ENCODE measurements at places on chromosomes 2 and 18.

GRCh38 chr18:58196881-58197872 lies 153.2 kb downstream of the NEDD4L start:
- DNase-seq = no peak

- DNase-seq = no peak
These were observed 1.1 kb downstream of the IGFBP5 start for GRCh38 chr2:216694082-216694825.

- no peak for DNase-seq
These were observed 15.7 kb downstream of the CREG2 start for GRCh38 chr2:101371636-101372035.

GRCh38 chr2:52861596-52861995 lies 906.0 kb upstream of the CHAC2 start:
- no peak for DNase-seq

DNA sequence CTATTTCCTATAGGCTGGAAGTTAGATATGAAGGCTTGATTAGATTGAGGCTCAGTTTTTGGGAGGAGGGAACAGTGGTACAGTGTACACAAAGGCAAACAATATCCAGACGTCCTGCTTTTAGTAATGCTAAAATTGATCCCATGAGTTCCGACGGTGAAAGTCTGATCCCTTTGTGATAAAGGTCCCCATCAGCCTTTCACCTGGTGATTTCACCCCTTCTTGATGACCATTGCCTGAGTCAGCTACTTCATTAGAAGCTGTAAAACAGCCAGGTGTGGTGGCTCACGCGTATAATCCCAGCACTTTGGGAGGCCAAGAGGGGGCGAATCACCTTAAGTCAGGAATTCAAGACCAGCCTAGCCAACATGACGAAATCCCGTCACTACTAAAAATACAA lies 29.7 kb downstream of the TWSG1 start:
- DNase-seq = no peak

DNA sequence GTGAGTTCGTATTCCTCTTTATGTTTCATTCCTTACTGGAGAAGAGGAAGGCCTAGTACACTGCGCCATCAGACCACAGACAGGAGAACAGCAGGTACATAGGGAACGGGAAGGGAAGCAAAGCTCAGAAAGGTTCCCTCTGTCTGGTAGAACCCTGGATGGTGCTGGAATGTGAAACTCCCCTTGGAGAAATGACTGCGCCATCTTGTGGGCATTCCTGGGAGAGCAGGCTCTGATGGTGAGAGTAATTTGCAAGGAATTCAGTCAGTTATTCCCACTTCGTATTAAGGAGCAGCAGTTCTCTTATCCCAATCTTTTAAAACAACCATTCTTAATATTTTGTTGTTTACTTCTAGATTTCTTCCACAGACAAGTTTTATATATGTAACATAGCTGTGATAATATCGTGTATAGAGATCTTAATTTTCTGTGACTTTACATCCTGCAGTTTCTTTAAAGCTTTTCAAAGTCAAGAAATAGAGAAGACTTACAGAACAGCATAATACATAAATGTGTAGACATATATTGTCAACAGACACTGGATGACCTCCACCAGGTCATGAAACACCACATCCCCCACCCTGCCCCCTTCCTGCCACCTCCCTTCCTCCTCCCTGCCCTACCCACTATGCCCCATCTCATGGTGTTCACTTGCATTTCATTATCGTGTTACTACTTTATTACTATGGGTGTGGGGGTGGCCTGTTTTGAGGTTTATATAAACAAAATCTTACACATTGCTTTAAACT lies 83.9 kb downstream of the ARHGEF4 start:
- peak; percentile 54 for DNase-seq

GRCh38 chr18:7059276-7059675 lies 58.3 kb downstream of the LAMA1 start:
- DNase-seq = no peak

GRCh38 chr2:43058726-43059110 lies 167.7 kb downstream of the ZFP36L2 start:
- no peak for DNase-seq

DNA sequence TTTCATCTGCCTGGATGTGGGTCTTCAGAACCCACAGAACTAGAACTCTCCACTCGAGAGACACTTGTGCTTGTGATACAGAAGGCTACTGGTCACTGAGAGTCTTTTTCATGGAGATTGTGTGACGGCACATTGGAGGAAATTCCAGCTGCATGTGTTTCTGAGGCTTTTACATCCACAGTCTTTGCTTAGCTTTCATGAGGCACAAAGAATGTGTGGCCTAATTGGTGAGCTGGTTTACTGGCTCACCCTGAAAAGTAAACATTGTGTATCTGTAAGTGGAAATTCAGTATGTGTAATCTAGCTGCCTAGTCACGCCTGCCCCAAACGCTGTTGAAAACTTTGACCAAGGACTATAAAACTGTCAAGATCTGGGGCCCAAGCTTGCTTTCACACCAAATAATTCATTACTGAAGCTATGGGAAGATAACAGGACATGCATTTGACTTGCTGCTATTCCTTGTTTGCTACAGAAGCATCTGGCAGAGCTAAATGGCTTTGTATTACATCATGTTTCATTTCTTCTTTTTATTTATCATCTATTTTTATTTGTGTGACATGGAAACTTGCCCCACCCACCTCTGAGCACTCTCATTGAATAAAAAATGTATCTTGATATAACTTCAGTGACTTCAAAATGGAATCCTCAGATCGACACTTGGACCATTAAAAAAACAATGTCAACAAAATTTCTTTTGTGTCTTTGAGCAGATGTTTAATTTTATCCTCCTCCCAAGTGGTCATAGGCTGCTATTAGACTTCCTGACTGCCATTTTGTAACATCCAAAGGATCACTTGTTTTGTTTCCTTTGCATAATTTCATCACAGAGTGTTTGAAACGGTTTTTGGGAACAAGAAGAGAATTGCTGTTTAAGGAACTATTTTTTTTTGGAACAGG lies 80.2 kb downstream of the EFEMP1 start:
- DNase-seq = no peak

DNA sequence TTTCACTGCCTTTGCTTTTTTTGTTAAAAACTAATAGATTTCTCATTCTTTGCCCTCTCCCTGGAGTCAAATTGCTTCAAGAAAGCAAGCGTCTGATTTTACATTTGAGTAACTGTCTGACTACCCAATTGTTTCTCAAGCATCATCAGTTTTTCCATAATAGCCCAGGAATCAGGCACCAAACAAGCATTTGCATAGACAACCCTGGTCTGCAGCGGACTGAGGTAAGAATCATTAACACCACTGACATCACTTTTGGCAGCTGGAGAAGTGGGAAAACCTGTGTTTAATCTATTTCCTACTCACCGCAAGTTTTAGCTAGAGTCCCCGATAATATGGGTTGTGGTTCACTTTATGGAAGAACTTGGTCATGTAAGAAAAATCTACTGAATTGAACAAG lies 55.7 kb downstream of the IRS1 start:
- no peak for DNase-seq

GRCh38 chr2:18435426-18436037 lies 124.9 kb downstream of the RDH14 start:
- peak; percentile 60 for DNase-seq

GRCh38 chr2:22694856-22695255 lies 690.1 kb upstream of the KLHL29 start:
- DNase-seq = no peak

GRCh38 chr2:102159295-102159694 lies 16.7 kb downstream of the IL1R1 start:
- no peak for DNase-seq

DNA sequence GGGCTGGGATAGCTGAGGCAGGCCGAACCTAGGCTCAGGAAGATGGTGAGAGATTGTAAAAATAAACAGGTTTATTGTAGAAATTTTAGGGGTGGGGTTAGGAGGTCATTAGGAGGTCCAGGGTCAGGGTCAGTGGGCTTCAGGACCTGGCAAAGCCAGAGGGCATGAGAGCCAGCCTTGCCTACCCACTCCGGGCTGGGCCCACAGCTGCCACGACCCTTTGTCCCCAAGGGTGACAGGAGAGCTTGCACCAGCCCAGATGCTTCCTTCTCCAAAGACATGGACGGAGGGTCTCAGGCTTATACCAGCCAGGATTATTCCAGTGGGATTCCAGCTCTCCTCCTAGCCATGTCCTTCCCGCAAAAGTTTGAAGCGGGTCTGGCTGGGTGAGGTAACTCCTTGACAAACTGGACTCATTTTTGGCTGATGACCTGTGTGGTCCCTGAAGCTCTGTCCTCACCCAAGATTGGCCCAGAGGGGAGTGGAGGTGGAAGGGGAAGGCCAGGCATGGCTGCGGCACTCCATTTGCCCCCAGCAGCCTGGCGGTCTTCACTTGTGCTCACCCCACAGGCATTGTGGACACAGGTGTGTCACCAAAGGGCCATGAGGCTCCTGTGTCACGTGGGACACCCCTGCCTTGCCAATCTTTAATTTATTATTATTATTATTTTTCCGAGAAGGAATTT lies 23.8 kb upstream of the ATOH8 start:
- no peak for DNase-seq

DNA sequence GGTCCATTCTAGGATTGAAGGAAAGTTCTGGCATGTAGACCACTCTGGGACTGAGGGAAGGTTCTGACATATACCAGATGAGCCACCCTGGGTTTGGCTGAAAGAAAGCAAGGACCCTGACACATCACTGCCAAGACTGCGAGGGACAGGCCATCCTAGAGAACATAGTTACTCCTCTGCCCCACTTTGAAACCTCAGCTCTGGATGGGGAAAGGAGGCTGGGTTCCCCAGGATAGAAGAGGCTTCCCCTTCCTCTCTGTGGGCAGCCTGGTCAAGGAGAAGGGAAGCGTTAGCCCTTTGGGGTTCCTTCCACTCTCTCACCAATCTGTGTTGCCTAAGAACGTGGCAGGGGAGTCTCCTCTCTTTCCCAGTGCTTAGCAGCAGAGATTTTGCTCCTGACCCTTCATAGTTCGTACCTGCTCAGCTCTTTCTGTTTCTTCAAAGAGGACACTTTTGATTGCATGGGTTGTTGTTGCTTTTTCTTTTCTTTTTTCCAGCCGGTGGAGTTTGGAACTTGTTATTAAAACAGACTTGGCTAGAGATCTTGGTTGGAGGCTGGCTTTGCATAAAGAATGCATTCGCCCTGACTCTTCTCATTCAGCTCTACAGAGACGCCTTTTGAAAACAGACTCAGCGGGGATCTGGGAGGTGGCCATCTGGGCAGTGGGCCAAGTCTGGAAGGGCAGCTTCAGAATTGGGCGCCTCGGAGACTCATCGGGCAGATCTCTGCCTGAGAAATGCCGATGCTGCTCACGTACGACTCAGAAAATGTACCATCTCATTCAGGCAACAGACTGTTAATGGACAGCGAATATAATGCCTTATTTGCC lies 166.1 kb downstream of the CLIP4 start:
- no peak for DNase-seq

GRCh38 chr18:41378598-41378997 lies 576.4 kb upstream of the PIK3C3 start:
- DNase-seq = no peak

DNA sequence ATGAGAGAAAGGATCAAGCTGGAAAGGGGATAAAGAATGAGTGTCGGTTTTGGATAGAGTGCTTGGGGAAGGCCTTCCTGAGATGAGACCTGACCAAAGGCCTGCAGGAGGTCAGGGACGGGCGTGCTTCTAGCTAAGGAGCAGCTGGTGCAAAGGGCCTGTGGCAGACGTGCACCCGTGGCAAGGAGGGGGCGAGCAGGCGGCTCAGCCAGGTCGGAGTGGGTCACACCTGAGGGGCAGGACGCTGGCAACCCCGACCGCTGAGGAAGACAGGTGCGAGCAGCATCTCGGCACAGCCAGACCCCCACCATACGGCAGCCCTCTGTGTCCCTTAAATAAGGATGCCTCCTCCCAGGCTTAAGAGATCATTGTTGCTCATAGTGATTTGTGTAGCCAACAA lies 48.1 kb downstream of the ODC1 start:
- no peak for DNase-seq

DNA sequence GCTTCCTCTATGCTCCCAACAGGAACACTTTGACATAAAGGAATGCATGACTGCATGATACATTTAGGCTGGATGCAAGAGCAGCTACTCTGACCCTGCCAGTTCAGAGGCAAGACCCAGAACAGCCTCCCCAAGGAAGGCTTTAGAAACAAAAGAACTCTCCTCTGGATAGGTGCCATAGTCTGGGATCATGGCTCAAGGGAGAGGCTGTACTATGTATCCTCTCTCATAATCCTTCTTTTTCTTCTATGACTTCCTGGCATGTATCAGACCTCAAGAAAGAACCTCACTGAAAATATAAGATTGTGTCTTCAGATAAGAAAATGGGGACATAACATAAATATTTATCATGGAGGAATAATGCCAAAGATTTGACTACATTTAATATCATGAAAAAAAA lies 194.0 kb upstream of the LYPD1 start:
- no peak for DNase-seq

- no peak for DNase-seq
These were observed 25.1 kb downstream of the FBXO48 start for GRCh38 chr2:68441994-68442322.

DNA sequence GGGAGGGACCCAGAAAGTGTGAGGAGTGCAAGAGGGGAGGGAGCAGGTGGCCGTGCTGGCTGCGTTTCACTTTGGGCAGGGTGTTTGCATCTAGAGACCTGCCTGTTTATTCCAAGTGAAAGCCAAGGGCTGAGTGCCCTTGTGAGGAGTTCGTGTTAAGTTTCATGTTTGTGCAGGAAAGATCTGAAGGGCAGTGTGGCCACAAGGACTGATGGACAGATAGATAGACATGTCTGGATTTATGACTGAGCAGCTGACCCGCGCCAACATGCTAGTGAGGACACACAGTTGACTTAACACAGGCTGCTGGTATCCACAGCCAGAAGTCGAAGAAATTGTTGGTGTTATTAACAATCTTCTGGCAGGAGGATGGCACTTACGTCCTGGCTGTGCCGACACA lies 387.6 kb upstream of the TNP1 start:
- no peak for DNase-seq

- DNase-seq = no peak
These were observed 393.5 kb downstream of the MTX2 start for GRCh38 chr2:176662753-176663152.

DNA sequence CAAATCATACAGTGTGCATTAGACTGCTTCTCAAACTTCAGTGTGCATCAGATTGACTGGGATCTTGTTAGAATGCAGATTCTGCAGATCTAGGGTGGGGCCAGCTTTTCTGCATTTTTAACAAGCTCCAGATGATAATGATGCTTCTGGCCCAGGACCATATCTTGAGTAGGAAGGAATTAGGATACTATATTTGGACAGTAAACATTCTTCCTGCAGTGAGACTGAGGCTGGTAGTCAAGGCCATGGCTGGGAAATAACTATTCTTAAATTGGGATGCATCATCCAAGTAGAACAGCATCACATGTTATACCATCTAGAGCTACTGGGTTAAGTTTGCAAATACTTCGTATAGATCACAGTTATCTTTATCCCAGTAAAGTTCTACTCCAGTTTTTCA lies 28.4 kb upstream of the ARMC9 start:
- DNase-seq = no peak

DNA sequence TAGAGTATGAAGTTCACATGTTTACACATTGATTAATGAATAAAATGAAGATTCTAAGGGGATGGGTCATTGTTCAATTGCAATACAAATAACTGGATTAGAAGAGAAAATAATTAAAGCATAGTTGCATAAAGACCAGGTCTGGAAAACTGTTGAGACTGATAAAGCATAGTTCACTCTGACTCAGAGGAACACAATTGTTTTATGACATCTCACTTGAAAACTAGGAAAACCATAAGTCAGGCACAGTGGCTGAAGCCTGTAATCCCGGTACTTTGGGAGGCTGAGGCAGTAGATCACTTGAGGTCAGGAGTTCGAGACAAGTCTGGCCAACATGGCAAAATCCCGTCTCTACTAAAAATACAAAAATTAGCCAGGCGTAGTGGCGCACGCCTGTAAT lies 46.7 kb downstream of the PLA2R1 start:
- DNase-seq = no peak
